ENCODE measurements at places on chromosomes 7 and 10.
A peak's percentile ranks its signal among the peaks of the same experiment; 100 is the strongest.

DNA sequence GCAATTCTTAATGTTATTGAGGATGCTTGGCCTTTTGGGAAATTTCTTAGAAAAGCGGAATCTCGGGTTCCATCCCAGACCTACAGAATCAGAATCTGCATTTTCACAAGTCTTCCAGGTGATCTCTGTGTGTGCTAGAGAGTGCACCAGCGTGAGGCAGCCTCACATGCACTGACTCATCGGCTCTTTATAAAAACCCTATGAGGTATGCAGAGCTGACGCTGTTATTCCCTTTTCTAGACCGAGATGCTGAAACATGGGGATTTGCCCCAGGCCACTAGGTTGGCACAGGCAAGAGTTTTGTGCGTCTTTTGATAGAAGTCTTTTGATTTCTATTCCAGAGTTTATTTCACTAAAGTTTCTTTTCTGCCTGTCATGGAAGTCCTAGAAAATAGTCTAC lies 61.2 kb downstream of the CDCA7L start:
- DNase-seq = no peak

- peak; percentile 52 for DNase-seq
Measured at GRCh38 chr10:93435621-93436397, 46.3 kb downstream of the MYOF start.

DNA sequence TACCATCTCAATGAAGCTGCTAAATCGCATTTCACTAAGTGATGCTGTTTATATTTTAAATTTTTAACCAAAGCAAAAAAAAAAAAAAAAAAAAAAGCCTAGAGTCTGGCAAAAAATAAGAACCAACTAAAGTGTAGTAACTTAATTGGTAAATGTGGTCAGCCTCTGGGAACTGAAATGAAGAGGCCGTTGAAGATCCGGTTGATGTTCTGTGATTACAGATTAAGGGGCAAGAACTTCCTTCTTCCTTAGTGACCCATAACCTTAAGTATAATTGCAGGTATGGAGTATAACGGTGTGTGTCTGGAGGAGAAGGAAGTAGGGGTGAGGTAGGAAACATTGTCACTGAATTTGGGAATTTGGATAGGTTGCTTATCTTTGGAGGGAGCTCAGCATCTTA lies 7.7 kb upstream of the SRGN start:
- DNase-seq = no peak

- DNase-seq = no peak
Measured at GRCh38 chr7:158286210-158286609, 301.4 kb downstream of the PTPRN2 start.

GRCh38 chr10:45238896-45239295 lies 76.5 kb downstream of the OR13A1 start:
- no peak for DNase-seq

DNA sequence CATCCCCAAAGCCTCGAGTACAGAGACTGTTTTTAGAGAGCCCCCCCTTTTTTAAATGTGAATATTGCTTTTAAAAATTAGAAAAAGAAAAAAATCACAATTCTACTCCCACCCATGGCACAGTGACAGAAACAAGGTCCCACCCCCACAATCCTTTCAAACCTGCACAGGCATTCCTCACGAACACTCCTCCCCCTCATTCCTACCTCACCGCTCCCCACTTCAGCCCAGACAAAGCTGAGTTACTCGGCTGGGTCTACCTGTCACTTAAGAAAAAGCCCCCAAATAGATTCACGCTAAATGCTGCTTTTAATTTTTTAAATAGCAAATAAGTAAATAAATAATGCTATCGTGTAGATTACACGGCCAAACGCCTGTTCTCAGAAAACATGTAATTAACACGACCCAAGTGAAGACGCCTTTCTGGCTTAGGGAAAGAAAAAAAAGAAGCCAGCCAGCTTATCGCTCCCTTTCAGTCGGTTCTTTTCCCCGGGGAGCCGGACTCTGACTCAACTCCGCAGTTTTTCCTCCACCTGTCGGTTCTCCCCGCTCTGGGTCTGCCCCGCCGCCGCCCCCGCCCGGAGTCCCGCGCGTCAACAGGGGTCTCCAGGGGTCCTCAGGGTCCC lies 739 bp downstream of the MPP7 start:
- DNase-seq = no peak

- no peak for DNase-seq
Measured at GRCh38 chr10:58695022-58695421, 182.3 kb downstream of the BICC1 start.

DNA sequence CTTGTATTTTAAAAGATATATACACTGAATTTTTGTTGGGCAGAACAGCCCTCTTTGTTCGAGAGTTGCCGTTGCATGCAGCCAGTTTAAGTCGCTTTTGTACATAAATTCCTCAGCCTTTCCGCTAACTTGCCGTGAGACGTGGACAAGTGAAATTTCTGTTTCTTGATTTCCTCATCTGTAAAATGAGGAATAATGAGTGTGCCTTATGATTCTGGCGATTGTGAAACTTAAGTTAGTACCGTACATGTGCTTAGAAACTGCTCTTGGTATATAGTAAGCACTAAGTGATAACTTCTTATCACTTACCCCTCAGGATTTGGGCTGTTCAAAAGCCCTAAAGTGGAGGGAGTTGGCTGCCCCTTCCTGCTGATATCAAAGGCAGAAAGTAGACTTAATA lies 1.4 kb downstream of the CCNJ start:
- DNase-seq = peak; percentile 30

DNA sequence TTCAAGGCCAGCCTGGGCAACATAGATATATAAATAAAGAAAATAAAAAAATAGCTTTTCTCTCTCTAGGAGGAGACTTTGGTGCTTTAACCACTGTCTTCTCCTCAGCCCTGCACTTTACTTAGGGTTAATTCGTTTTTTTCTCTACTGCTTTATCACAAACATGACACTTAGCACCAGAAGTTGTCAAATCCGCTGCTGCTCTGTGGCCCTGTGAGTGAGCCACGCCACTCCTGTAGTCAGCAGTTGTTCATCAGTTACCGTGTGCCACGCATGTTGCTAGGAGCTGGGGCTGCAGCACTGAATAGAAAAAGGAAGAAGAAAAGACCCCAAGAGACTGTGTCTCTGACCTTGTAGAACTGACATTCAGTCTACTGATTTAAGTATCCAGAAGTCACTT lies 232.6 kb downstream of the CELF2 start:
- DNase-seq = no peak

DNA sequence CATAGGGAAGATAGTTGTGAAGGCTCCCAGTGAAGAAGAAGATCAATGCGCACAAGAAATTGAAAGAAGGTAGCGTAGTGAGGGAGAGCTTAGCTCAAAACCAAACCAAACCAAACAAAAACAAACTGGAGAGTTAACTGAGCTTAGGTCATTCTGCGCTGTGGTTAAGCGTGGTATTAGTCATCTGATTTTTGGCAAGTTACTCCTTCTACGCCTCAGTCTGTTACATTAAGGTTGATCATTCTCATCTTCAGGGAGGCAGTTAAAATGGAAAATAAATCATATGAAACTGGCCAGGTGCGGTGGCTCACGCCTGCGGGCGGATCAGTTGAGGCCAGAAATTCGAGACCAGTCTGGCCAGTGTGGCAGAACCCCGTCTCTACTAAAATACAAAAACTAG lies 259.7 kb downstream of the EXOC4 start:
- peak; percentile 53 for DNase-seq

DNA sequence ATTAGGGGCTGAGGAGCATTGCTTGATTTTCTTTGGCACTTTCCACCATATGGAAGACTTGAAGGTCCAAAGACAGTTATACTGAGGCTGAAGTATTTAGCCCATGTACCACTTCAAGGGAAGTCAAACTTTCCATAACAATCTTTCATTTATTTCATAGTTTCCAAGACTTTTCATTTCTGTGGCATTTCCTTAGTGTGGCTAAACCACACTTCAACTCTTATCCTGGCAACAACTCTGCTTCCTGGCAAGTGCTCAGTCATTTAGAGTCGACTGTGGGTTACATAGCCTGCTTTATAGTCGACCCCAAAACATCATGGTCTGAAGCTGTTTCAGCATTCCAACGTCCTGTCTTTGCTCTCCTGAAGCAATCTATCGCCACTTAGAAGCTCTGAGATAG lies 343.0 kb upstream of the SEMA3D start:
- DNase-seq = peak; percentile 96

DNA sequence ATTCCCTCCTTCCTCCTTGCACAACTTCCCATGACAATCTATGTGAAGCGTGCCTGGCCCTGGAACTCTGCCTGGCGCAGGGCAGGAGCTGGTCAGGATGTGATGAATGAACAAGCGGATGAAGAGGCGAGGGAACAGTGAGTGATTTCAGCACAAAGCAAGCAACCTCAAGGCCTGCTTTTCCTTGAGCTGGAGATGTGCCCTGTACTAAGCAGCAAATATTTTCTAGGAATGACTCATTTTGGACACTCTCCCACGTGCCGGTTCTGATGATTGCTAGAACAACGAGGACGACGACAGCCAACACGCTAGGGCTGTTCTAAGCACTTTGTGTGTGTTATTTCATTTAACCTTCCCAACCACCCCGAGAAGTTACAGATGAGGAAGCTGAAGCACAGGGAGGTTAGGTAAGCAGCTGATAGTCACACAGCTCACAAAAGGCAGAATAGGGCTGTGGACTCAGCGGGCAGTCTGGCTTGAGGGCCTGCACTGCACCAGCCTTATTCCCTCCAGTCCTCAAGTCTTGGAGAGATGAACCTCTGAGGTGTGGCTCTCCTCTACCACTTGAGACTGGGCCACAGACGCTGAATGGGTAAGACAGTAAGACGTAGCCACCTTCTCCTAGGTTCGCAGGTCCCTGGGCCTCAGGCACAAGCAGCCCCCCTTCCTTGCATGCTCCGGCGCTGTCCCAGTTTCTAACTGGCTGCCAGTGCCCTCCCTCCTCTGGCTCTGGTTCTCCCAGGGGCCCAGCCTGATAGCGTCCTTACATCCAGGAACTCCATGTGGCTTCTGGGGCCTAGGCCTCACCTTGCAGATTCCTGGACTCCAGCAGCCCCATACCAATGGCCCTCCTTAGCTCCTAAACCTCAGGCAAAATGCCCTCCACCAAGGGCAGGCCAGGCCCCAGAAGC lies 59.0 kb downstream of the YKT6 start:
- peak; percentile 91 for DNase-seq

GRCh38 chr7:22577470-22578001 lies 77.5 kb upstream of the STEAP1B start:
- DNase-seq = peak; percentile 97

GRCh38 chr7:81457852-81458522 lies 311.9 kb downstream of the HGF start:
- peak; percentile 48 for DNase-seq

DNA sequence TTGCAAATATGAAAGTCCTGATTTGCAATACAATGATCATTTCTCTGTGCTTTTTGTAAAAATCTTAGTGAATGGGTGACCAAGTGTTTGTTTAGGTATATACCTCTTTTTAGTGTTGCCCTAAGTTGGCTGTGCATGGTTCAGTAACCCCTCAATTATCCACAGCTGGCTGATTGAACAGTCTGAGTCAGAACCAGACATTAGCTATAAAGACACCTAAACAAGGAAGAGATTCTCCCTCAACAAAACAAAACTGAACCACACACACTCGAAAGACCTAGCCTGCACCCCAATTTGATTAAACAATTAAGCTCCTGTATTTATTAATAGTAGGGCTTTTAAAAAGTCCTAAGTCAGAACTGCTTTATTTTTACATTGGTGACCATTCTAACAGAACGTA lies 2.8 kb downstream of the RSBN1L start:
- no peak for DNase-seq

- DNase-seq = no peak
Measured at GRCh38 chr7:140239653-140239935, 62.8 kb upstream of the KDM7A start.

- DNase-seq = peak; percentile 46
Measured at GRCh38 chr10:58266826-58267712, 625 bp downstream of the IPMK start.

- DNase-seq = no peak
Measured at GRCh38 chr7:155316427-155317113, 18.9 kb downstream of the INSIG1 start.

GRCh38 chr7:129438839-129439651 lies 4.8 kb downstream of the STRIP2 start:
- peak; percentile 59 for DNase-seq

GRCh38 chr7:131605280-131605878 lies 49.0 kb upstream of the PODXL start:
- DNase-seq = peak; percentile 52

DNA sequence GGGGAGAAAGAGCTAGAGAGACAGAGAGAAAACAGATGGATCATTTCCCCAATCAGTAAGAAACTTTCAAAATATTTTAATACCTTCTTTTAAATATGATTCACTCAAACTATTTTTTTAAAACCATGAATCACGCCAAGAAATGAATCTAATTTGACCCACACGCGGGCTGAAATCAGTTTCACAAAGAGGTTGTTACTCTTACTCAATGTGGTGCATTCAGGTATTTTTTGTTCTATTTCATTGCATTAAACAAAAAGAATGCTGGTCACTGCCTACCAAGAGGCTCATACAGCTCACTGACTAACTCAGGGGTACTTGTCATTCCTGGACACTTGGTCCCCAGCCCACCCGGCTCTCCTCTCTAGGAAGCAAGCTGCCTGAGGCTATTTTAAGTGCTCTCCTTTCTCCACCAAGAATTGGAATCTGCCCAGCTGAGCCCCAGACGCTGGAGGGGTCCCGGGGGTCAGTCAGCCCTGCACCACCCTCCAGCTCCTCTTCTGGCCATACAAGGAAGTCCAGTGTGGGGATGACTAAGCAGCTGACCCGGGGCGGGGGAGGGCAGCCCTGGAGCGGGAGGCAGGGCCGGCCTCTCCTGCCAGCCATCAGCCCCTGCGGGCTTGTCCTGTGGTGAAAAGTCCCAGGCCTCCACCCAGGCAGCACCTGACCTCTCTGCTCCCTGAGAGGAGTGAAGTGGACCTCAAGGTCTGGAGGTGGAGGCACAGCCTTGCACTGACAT lies 21.7 kb upstream of the PFKP start:
- DNase-seq = peak; percentile 82
